Hematopoietic multipotent progenitor cell treated with erythropoietin and hydrocortisone succinate and interleukin-3 and kit ligand, for 8 days (in vitro differentiated cells): ENCODE measurements at places on chromosomes 5 and 9.

DNA sequence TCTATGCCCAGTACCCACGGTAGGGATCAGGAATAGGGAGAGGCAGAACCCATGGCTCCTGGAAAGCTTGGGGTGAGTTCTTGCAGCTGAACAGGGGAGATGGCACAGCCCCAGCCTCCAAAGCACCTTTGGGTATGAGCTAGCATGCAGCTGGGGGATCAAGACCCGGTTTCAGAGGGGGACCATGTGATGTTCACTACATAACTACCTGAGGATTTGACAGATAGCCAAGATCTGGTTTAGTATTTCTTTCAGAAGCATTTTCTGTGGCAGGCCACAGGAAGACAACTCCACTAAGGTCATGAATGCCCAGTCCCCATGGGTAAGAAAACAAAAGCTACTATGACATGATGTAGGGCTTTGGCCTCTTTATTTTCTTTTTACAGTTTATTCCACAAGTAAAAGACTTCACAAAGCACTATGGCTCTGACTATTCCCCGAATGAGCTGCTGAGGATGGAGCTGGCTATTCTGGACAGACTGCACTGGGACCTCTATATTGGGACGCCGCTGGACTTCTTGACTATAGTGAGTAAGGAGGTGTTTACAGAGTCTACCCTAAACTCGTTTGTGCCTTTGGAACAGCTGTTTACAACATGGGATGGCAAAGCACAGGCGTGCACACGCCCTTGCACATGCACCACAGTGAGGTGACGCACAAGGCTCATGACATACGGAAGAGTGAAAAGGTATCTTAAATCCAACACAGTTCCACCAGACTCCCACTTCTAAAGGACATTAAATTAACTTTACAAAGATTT, 3.4 kb downstream of the CCNI2 start:
- no peak for DNase-seq

- no peak for DNase-seq
Observed at GRCh38 chr5:96079075-96079474, 117.4 kb upstream of the ELL2 start.

- no peak for DNase-seq
Observed at GRCh38 chr5:29518176-29518575, 1675.3 kb upstream of the CDH6 start.

DNA sequence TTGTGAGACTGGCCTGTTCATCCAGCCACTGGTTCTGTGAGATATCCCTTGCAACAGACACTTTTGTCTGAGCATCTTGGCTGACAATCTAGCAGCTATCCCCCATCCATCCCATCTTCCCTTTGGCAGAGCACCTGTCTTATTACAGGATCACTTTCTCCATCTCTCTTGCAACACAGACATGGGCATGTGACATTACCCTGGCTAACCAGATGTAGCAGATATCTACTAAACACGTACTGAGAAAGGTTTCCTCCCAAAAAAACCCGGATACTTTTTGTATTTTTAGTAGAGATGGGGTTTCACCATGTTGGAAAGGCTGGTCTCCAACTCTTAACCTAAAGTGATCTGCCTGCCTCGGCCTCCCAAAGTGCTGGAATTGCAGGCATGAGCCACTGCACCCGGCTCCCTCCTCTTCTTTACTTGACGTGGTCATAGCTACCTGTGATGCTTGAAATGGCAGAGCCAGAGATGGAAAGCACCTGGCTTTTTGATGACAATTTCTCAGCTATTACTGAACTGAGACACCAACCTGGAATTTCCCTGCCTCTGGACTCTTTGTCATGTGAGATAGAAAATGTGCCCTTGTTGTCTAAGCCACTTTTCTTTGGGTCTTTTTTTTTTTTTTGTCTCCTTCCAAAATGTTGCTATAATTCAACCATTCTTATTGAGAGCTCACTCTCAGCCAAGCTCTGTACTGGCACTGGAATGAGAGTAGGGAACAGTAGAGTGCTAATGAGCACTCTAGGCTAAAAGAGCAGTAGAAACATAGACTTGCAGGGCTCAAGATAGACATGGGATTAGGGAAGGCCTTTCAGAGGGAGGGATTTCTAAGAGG, 32.6 kb downstream of the FNBP1 start:
- no peak for DNase-seq

DNA sequence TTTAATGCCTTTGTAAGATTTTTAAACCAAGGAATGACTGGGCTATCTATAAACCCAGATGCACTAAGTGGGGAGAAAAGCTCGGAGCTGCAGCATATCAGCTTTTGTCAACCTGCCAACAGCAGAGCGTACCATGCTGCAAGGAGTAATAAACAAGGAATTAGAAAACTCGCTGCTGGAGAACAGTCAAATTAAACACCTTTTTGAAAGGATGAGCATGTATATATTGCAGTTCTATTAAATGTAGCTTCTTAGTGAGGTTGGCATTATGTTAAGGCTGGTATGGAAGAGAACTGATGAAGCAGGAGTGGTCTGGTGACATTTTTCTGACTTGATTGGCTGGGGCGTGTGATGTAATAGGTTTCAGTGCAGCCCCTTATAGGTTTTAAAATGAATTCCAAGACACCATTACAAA, 74.7 kb downstream of the PIK3R1 start:
- DNase-seq: peak; percentile 92

GRCh38 chr9:84235511-84235910, 105.0 kb downstream of the SLC28A3 start:
- no peak for DNase-seq

- DNase-seq: no peak
Observed at GRCh38 chr9:108057421-108058134, 568.0 kb upstream of the KLF4 start.
